ENCODE measurements at places on chromosomes 12 and 14. TPM values are rescaled to one million over a fixed set of nuclear protein-coding genes. Genes with fewer than 3 reads are reported as not detected.

DNA sequence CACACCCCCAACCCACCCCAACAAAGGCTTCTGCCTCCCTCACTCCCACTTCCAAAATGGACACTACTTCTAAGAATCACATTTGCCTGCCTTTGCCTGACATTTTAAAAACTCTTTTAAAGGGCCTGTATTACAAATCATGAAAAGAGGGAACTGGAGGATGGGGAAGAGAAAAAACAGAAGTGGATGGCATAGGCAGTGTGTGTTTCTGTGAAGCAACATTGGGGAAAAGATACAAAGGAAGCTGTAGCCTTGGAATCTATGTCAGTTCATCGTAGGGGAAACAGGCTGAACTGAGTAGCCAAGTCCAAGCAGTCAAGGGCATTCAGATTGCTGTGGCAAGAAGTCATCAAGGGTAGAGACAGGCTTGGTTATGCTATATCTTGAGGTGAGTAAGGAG, 273.9 kb downstream of the BTG1 start:
- DNase-seq = no peak

DNA sequence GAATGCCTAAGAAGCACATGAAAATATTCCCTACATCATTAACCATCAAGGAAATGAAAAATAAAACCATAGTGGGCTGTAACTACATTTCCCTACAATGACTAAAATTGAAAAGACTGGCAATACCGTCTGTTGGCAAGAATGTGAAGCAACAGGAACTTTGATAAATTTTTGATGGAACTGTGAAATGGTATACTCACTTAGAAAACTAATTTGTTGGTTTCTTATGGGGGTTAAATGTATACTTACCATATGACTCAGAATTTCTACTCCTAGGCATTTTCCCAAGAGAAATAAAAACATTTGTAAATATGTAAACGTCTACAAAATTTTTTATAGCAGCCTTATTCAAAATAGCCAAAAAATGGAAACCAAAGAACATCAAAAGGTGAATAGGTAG, 121.4 kb upstream of the PLEKHA5 start:
- DNase-seq = no peak

- no peak for DNase-seq
Observed at GRCh38 chr12:3453206-3453989, 37.6 kb upstream of the PRMT8 start.

DNA sequence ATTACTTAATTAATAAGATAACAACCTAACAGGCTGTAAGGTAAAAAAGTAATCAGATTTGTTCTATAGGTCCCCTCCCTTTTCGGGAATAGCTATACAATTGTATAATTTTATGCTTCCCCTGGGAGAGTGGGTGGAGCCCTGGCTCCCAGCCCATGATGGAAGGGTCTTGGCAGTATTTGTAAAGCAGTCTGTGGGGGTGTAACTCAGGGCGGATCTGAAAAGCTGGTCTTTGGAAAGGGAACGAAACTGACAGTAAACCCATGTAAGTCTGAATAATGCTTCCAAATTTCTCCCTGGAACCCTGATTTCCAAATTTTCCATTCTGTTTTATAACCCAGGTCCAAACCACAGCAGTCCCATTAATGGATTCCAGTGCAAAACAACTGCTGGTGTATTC, 110.4 kb downstream of the DAD1 start:
- DNase-seq = no peak

GRCh38 chr12:9404031-9404430, 195.8 kb upstream of the PZP start:
- no peak for DNase-seq

DNA sequence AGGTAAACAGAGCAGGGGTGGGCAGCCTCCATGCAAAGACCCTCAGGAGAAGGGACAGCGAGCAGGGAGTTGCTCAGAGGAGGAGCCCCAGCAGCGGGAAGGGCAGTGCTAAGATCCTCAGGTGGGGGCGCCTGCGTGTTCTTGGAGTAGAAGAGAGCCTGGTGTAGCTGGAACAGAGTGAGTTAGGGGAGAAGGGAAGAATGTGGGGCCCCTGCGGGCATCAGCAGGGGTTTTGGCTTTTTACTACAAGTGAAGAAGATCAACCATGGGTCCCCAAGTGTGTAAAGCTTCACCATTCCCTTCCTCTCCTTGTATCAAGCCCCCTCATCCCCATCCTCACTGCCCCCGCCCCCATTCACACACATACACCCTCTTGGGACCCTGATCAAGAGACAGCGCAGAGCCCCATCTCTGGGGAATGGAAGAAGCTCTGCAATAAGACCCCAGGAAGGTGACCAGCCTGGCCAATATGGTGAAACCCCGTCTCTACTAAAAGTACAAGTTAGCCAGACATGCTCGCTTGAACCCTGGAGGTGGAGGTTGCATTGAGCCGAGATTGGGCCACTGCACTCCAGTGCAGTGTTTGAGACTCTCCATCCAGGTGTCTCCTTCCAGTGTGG, 10.2 kb upstream of the TMEM119 start:
- DNase-seq = no peak

DNA sequence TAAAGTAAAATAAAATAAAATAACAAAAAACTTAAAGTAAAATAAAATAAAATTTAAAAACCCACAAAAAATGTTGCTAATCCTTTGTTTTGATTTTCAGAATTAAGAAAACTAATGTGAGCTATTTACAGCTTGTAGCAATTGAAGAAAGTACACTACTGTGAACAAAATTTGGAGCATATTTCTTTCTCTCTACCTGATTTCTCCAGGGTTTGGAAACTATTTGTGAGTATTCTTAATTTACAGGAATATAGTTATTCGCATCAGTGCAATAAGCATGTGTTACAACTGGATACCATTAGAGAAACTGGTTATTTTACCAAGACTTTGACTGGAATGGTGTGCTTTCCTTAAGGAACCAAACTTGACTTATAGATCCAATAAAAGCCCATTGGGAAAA, 86.1 kb upstream of the CNOT2 start:
- DNase-seq = no peak

DNA sequence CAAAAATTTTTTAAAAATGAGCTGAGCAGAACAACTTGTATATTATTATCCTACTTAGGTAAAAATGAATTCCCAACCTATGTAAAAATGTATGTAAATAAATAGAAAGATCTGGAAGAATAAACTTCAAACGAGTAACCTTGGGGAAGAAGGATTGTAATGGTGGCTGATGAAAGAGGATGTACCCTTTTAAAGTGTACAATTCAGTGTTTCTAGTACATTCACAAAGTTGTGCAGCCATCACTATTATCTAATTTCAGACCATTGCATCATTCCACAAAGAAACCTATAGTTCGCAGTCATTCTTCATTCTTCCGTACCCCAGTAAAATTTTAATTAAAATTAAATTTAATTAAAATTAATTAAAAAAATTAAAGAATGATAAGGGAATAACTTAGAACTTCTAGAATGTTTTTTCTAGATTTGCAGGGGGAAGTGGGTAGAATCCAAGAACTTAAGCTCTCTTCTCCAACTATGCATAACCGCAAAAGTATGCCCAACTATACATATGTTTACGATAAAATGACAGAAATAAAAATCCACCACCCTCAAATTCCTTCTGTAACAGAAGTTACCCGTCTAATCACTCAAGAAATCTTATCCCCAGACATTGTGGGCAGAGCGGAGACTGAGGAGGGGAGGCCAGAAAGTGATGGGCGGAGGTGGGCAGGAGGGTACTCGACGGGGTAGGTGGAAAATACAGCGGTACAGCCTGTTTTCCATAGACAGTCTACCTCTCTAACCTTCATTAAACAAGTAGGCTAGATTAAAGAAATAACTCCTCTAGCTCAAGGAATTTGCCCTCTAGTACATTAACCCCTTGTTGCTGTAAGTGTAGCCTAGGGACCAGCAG, 921 bp downstream of the DEPDC4 start:
- no peak for DNase-seq

- no peak for DNase-seq
Observed at GRCh38 chr12:94415066-94415465, 44.6 kb downstream of the CEP83 start.

GRCh38 chr14:43525658-43526057, 981.4 kb downstream of the FSCB start:
- no peak for DNase-seq

DNA sequence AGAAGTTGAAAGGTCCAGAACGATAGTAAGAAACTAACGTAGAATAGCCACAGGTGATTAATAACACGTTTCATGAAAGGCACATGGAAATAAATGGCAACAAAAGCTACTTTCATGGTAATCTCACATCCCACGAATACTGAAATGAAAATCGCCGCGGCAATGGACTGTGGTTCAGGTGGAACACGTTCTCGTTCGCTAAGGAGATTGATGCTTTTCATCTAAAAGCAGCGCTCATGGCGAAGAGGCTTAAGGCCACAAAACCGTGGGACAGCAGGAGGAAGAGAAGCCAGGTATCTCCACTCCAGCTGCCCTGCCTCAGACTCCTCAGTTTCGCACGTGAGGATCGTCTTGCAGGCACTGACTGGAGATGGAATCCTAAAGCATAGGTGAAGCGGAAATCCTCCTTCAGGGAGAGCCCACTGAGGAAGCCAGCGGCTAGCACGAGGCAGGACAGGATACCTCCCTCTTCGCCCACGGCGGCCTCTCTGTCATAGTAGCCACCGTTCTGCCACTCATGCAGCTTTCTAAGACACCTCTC, 696 bp upstream of the GPHN start:
- DNase-seq = no peak

DNA sequence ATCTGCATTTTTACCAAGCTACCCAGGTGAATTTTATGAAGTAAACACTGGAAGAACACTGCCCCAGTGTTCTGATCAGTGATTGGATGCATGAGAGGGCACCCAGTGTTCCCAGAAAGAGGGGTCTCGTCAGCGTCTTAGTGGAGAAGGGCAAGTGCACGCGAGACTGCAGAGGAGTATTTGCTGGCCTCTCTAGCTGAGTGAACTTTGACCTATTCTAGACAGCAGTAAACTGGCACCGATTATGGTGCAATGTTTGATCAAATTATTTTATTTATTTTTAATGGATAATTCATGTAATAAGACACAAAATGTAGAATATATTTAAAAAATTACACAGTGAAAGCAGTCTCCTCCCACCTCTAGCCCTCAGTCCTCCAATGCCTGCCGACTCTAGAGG, 5.3 kb upstream of the GALNT8 start:
- DNase-seq = no peak

GRCh38 chr12:51364001-51364400, 17.5 kb upstream of the CELA1 start:
- no peak for DNase-seq

- no peak for DNase-seq
Observed at GRCh38 chr14:88572117-88572516, 9.3 kb downstream of the ZC3H14 start.

DNA sequence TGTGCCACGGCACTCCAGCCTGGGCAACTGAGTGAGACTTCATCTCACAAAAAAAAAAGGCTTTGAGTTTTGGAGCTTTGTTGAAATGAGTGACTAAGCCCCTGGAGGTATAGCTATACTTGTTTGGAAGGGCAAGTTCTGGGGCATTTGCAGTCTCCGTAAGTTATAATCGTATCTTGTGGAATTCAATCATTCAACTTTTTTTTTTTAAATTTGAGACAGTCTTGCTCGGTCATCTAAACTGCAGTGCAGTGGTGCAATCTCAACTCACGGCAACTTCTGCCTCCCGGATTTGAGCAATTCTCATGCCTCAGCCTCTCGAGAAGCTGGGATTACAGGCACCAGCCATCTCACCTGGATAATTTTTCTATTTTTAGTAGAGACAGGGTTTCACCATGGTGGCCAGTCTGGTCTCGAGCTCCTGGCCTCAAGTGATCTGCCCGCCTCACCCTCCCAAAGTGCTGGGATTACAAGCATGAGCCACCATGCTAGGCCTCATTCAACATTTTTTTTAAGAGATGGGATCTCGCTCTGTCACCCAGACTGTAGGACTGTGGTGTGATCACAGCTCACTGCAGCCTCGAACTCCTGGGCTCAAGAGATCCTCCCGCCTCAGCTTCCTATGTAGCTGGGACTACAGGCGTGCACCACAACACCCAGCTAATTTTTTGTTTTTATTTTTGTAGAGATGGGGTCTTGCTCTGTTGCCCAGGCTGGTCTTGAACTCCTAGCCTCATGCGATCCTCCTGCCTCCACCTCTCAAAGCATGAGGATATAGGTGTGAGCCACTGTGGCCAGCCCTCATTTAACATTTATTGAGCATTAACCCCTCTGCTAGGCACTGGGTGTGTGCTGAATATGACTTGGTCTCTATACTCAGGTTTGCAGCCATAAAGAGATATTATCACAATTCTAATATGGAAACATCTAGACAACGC, 133.7 kb upstream of the MAP1LC3B2 start:
- no peak for DNase-seq

- no peak for DNase-seq
Observed at GRCh38 chr14:90883782-90884181, 67.6 kb upstream of the TTC7B start.

- DNase-seq = no peak
Observed at GRCh38 chr14:70558356-70558755, 23.6 kb upstream of the ADAM20 start.

- no peak for DNase-seq
Observed at GRCh38 chr12:17802657-17803641, 287.0 kb downstream of the RERGL start.

The COL2A1 gene
- not detected for total RNA-seq

The PIWIL1 gene
- not detected for total RNA-seq

The TSPAN19 gene
- not detected for total RNA-seq

The NFE2 gene
- not detected for total RNA-seq

The HIP1R gene
- total RNA-seq = 142 TPM

The CLEC9A gene
- not detected for total RNA-seq

The ZNF140 gene
- 26.4 TPM for total RNA-seq

The PTHLH gene
- total RNA-seq = not detected

All from naive thymus-derived CD8-positive, alpha-beta T cell (primary cell).